Nucleus accumbens (tissue), 56 donors: ENCODE measurements at places on chromosomes 4 and X.

- peak; percentile 67 for DNase-seq
These were observed at the start of gene GPRASP3 for GRCh38 chrX:102720237-102721168. GPRASP3 (plus strand) TSS chrX:102720743; CDS start chrX:102748996, 28,253 bp downstream.

- peak; percentile 53 for DNase-seq
These were observed 721 bp downstream of the FAM184B start for GRCh38 chr4:17780501-17781299.

DNA sequence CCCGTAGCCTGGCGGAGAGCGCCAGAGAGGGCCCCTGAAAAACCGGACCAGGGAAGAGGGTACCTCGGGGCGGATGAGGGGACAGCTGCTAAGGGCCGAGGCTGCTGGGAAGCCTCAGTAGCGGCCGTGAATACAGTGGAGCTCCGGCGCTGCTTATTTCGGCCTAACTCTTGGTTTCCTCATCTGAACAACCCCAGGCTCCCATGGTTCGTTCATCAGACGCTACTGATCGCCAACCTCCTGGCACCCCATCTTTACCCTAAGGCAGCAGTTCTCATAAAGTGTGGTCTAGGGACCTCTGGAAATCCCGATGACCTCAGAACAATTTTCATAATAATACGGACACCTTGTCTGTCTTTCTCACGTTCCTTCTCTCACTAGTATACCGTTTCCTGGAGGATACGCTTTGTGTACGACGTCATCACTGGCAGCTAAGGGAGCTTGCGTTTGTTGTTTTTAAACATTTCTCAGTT, 645 bp upstream of the RAB28 start:
- no peak for DNase-seq

GRCh38 chr4:62457356-62457755, 1257.2 kb downstream of the ADGRL3 start:
- no peak for DNase-seq

GRCh38 chr4:43394976-43395375, 502.5 kb downstream of the GRXCR1 start:
- DNase-seq: no peak

DNA sequence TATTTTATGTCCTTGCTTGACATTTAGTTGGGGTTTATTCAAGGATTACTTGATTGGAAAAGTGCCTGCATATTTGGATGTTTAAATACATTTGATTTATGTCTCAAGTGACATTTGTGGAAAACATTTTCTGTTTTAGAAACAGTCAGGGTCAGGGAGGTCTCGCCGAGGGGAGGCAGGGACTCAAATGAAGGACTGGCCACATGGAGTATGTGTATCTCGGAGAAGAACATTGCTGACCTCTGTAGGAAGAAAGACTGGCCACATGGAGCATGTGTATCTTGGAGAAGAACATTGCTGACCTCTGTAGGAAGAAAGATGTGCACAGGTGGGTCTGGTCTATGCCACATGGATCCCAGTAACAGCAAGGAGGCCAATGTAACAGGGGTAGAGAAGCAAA, 233.6 kb downstream of the TRIML1 start:
- no peak for DNase-seq
